ENCODE measurements at places on chromosomes 5 and 9. TPM values are rescaled to one million over a fixed set of nuclear protein-coding genes. Genes with fewer than 3 reads are reported as not detected.

GRCh38 chr9:22238809-22239684 lies 207.6 kb upstream of the DMRTA1 start:
- no peak for DNase-seq

SRD5A1 gene
- 11.1 TPM for total RNA-seq

GRCh38 chr5:154481584-154482381 lies 3.8 kb upstream of the HAND1 start:
- DNase-seq = no peak

RAB3C gene
- not detected for total RNA-seq

- DNase-seq = no peak
These were observed 54.8 kb upstream of the NKD2 start for GRCh38 chr5:953535-954449.

- DNase-seq = no peak
These were observed 40.5 kb downstream of the FYB1 start for GRCh38 chr5:39178861-39179260.

- no peak for DNase-seq
These were observed 561.1 kb downstream of the PDE4D start for GRCh38 chr5:59332236-59332973.

Measured in activated CD4-positive, alpha-beta T cell treated with anti-CD3 and anti-CD28 coated beads for 36 hours (primary cell).